A549 treated with ZK216348 at 1 μM for 4 hours (cell line): ENCODE measurements at places on chromosomes 6 and 20. TPM values are rescaled to one million over a fixed set of nuclear protein-coding genes. Genes with fewer than 3 reads are reported as not detected.

C20orf144 gene
- total RNA-seq: 0.08 to 0.19 TPM in 2 of 5 replicates, not detected in the others

BNIP5 gene
- total RNA-seq: not detected in 5 replicates

PHACTR3 gene
- not detected in 5 replicates for total RNA-seq

MOG gene
- total RNA-seq: not detected in 5 replicates

IPCEF1 gene
- total RNA-seq: 0.03 TPM in 1 of 5 replicates, not detected in the others

ME1 gene
- 35.8 to 44.2 TPM (median 37.6 TPM) in 5 replicates for total RNA-seq

SLC24A3 gene
- not detected in 5 replicates for total RNA-seq

C6orf58 gene
- total RNA-seq: 0.22 TPM in 1 of 5 replicates, not detected in the others

SIRPD gene
- not detected in 5 replicates for total RNA-seq

MATN4 gene
- total RNA-seq: 0.13 to 0.19 TPM in 2 of 5 replicates, not detected in the others

LY6G6F gene
- total RNA-seq: not detected in 5 replicates

HNF4A gene
- total RNA-seq: 11.4 to 21.3 TPM (median 16.5 TPM) in 5 replicates

GLP1R gene
- not detected in 5 replicates for total RNA-seq

TMEM217 gene
- total RNA-seq: 0.19 to 1.5 TPM (median 0.76 TPM) in 5 replicates

SULF2 gene
- total RNA-seq: 17.7 to 24.6 TPM (median 24.3 TPM) in 5 replicates

MYH7B gene
- total RNA-seq: 0.13 to 0.25 TPM (median 0.18 TPM) in 3 of 5 replicates, not detected in the others

SIM1 gene
- not detected in 5 replicates for total RNA-seq

MCUR1 gene
- total RNA-seq: 12.3 to 20.4 TPM (median 15.0 TPM) in 5 replicates

DLL1 gene
- 0.07 to 0.38 TPM (median 0.13 TPM) in 5 replicates for total RNA-seq

TINAG gene
- total RNA-seq: not detected in 5 replicates

CGA gene
- 0.16 to 0.25 TPM in 2 of 5 replicates, not detected in the others for total RNA-seq

DDX43 gene
- not detected in 5 replicates for total RNA-seq

YTHDF1 gene
- 41.4 to 55.7 TPM (median 51.0 TPM) in 5 replicates for total RNA-seq

SPTLC3 gene
- not detected in 5 replicates for total RNA-seq

BPIFB2 gene
- total RNA-seq: not detected in 5 replicates
